ENCODE measurements at places on chromosomes 3 and 15.

GRCh38 chr3:114364806-114365654 lies 71.2 kb downstream of the TIGIT start:
- DNase-seq: no peak

GRCh38 chr3:99634881-99635280 lies 3.5 kb upstream of the COL8A1 start:
- no peak for DNase-seq

DNA sequence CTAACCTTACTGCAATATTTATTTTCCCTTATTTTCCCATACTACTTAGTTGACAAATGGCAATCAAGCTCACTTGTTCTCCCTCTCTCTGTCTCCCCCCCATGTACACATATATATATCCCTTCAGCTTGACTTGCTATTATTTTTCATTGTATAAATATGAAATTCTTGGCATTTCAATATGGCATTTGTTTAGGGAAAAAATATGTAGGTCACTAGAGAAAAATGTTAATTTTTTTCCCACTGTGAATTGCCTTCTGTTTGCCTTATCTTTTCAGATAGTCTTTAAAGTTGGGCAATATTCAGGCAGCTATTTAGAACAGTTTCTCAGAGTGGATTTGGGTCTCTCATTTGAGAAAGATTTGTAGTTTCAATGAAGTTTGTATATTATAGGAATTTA lies 62.8 kb upstream of the UTS2B start:
- no peak for DNase-seq

GRCh38 chr3:8571256-8571655 lies 69.6 kb downstream of the LMCD1 start:
- DNase-seq: no peak

DNA sequence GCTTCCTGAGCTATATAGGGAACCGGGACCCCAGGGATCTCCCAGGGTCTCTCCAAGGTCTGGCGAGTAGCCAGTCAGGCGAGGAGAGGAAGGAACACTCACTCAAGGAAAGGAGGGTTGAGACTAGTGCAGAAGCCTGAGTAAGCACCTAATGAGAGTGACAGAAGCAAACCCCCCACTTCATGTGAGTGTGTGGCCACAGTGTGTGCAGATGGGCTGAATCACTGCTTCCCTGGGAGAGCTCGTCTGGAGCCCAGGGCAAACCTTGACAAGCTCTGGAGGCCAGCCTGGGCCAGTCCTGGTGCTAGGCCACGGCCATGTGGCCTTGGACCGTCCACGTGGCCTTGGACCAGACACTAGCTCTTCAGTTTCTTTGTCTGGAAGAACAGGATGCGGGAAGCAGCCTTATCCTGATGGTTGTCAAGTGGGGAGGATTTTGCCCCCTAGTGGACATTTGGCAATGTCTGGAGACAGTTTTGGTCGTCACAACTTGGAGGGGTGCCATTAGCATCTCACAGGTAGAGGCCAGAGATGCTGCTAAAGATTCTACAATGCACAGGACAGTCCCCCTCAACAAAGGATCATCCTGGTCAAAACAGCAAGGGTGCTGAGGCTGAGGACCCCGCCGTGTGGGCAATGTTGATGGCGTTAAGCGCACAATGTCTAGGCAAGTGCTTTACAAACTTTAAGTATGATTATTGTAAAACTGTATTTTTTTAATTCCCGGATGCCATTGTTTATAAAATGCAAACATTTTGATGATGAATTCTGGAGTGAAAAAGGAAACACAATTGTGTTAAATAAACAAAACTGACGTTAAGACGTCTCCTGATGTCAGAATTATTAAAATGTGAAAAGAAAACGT lies 34.8 kb upstream of the CTSH start:
- peak; percentile 80 for DNase-seq

GRCh38 chr3:168975576-168975975 lies 687.9 kb downstream of the MECOM start:
- no peak for DNase-seq

- DNase-seq: peak; percentile 84
Observed at GRCh38 chr3:155946178-155946577, 75.7 kb downstream of the GMPS start.

GRCh38 chr3:126914226-126914625 lies 68.7 kb upstream of the PLXNA1 start:
- no peak for DNase-seq

- no peak for DNase-seq
Observed at GRCh38 chr3:60801307-60801706, 449.9 kb downstream of the FHIT start.

DNA sequence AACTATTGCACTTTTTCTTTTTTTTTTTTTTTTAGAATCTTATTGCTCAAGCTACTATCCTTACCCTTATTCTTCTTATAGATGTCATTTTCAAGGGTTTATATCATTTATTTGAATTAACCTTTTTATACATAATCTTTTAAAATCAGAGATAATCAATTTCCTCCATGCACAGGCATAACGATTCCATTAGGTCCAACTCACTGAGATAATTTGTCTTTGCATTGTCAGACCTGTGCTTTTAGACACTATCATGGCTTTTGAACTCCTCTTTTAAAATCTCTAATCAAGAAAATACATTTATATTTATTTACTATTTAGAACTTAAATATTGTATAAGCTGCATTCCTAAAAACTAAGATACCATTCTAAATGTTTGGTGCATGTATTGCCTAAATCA lies 1454.9 kb downstream of the ZPLD1 start:
- no peak for DNase-seq

- DNase-seq: peak; percentile 49
Observed at GRCh38 chr3:141646760-141647561, 91.1 kb upstream of the RNF7 start.

DNA sequence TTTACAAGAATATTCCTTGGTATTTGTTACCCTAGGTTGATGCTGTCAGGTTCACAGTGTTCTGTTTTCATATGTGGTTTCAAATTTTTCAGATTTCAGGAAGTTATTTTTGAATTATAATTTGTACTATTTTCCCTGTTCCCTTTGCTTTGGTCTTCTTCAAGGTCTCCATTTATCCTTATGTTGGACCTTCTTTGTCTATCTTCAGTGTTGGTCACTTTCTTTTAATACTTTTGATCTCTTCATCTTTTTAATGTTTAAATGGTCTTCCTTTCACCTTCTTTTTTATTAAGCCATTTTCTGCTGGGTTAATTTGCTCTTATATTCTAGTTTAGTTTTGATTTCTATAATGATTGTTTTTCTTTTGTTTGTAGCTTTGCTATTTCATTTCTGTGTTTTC lies 61.3 kb downstream of the KLHL25 start:
- DNase-seq: no peak

DNA sequence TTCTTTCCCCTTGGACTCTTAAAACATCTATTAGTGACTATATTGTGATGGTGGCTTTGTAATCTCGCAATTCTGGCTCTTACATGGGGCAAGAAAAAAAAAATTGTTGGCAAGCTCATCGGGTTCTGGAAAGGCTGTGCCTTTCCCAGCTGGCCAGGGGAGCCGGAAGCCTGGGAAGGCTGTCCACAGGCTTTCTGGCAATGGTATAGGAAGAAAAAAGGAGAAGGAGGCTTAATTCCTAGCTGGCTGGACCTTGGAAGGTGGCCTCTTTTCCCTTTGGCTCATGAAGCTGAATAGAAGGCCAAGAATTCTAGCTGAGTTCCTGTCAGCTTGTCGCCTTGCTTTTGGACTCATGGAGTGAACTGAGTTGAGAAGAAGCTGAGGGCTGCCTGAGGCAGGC lies 243.5 kb upstream of the SEMA6D start:
- peak; percentile 65 for DNase-seq

DNA sequence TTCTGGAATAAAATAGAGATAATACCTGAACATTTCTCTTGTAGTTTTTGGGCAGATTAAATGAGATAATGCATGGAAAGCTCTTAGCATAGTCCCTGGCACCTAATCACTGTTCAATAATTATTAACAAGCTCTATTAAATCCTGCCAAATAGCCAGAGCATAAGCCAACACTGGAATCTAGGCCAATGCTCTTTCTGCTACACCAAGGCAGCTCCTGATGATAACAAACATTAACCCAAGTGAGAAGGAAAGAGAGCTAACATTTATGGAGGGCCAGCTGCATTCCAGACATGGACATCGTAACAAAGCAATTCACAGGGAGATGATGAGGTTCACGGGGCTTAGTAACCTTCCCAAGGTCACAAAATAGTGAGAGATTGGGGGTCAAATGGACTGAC lies 23.3 kb downstream of the LARP6 start:
- no peak for DNase-seq

GRCh38 chr3:4889896-4890295 lies 89.3 kb upstream of the BHLHE40 start:
- DNase-seq: peak; percentile 7

- DNase-seq: peak; percentile 14
Observed at GRCh38 chr15:36599620-36600433, 20.4 kb downstream of the CDIN1 start.

DNA sequence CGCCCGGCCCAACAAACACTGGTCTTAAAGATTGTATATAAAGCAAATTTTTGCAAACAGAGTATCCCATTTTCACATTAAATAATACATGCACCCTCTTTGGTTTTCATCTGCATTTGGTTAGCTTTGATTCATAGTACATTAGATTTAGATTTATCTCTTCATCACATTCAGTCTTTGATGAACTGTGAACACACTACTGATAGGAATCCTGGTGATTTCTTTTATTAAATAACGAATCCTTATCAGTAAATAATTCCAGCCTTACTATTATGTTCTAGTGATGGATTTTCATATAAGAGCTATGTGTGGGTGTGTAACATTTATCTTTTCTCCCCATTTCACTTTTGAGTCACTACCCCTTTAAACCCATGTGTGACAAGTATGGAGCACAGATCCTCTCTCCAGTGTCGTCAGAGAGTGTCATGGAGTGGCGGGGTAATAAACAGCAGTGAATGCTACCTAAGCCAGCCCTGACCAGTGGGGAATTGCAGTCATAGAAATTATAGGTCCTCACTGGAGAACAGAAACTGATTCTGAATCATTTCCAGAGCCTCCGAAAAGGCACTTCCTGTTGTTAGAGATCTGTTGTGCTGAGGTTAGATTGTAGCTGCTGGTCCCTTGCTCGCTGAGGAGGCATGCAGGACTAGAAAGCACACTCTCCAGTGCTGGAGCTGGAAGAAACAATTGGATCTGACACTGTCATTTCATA lies 22.0 kb downstream of the SLC7A14 start:
- peak; percentile 75 for DNase-seq

DNA sequence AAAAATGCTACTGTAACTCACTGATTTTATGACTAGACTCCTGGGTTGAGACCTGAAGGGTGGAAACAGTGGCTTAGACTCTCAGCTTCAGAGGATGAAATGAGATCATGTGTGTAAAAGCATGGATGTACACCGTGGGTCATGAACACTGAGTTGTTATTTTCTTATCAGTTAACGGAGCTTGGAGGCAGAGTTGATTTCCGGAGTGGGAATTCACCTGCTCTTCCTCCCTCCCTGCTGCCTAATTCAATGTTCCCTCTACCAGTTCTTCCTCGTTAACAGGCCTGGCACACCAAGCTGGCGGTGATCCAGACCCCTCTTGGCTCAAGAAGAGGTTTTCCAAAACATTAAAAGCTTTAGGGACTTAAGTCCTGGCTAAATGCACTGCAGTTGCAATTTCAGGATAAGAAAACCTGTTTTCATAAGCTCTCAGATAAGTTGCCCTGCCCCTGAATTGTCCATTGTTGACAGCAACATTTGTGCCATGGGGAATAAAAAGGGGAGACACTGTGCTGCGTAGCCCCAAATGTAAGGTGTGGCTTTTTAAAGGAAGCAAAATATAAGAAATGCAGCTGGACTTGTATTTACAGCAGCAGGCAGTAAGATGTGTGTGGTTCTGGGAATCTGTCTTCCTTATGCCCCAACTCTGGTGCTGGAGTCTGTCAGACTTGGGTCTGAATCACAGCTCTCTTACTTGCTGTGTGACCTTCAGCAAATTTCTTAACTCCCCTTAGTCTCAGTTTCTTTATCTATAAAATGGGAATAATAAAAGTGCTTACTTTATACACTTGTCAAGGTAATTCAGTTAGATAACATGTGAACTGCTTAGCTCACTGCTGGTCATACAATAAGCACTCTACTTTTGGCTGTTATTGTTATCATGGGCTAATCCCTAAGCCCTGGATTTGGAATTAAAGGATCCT lies 9.9 kb downstream of the PDIA5 start:
- no peak for DNase-seq

DNA sequence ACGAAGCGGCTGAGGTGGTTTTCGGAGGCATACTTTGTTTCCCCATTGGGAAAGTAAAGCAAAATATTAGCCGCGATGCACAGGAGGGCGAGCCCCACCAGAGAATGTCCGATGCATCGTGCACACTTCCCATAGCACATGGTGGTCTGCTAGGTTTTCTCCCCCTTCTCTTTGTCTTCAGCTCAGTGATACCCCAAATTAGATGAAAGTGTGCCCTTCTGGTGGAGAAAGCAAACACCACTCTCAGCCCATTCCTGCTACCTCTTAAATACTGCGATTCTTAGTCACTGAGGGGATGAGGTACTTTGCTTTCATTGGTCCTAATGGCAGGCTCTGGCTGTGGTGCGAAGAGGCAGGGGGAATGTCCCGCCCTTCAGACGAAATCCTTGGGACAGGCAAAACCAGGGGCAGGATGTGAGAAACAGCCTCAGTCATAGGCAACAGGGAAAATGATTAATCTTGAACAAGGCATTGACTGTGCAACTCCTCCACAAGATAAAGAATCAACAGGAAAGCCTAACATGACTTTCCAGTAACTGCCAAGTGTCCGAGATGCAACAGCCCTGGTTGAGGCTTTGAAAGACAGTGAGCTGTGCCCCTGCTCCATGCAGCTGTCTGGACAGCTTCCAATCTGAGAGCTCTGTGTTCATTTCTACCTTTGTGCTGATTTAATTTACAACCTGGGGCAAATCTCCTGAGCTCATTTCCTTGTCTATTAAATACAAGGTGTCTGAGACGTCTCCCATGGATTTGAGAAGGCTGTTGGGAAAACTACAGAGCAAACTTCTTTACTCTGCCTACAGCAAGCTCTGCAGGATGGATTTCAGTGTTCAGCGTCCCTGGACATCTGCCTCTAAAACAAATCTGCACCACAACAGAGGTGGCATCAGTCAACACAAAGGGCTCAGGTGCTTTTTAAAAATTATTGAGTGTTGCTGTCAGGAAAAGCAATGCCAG lies at the start of gene TM4SF1:
Gene TM4SF1, minus strand, starts transcription at position 242 of the 957 bp plus-strand sequence. Its CDS starts 102 bp downstream, at position 140.
- peak; percentile 77 for DNase-seq

DNA sequence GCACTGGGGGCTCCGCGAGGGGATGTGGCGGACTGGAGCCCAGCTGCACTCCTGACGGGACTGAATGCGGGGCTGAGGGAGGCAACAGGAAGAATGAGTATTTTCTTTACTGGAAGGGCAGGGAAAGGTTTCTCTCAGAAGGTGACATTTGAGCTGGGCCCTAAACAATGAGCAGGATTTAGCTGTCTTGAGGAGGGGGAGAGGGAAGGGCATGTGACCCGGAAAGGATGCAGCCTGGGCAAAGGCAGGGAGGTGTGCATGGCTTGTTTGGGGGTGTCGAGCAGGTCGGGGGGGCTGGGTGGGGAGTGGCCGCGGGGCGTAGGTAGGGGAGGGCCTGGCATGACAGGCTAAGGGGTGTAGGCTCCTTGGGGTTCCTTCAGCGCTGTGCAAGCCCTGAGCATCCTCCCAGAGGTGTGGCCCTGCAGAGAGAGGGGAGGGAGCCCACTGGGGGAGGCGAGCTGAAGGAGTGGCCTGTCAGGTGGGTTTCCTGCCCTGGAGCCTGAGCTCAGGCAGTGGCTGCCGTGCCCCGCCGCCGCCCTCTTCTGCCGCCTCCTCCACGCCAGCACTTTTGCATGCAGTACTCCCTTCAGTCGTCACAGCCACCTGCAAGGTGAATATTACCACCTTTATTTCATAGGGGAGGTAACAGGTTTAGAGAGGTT lies 17.2 kb upstream of the ANKDD1A start:
- no peak for DNase-seq

GRCh38 chr3:71101626-71102025 lies 481.9 kb downstream of the FOXP1 start:
- peak; percentile 60 for DNase-seq

- DNase-seq: no peak
Observed at GRCh38 chr3:128814519-128815317, 64.7 kb upstream of the ACAD9 start.

All from fibroblast of upper back skin (primary cell).